Stimulated activated CD4-positive, alpha-beta T cell treated with anti-CD3 and anti-CD28 coated beads, Interleukin-2, amount 100 ng/mL, for 24 hours (primary cell): ENCODE measurements at places on chromosomes 1 and 21.

- DNase-seq: no peak
These were observed 24.2 kb downstream of the ATP1B1 start for GRCh38 chr1:169130683-169131082.

DNA sequence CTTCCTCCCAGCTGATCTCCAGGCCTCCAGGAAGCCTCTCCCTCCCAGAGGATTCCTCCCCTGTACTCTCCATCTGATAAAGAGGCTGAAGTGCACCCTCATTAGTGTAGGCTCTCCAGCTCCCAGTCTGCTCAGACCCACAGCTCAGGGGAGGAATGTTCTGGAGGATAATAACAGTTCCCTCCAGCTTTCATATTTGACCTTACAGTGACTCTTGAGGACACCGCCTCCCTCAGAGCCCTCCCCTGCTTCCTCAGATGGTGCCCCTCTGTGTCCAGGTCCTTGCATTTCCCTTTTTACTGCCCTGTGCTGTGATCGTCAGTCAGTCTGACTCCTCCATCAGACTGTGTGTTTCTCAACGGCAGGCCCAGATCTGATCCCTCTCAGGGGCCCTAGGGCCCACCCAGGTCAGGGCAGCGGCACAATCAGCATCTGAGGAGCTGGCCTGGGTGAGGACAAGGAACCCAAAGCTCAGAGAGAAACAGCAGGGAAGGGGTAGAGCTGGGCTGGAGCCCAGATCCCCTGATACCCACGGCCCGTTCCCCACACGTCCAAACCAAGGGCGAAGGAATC is 1.1 kb upstream of the SHISAL2A start:
- DNase-seq: no peak

- DNase-seq: no peak
These were observed 5.7 kb downstream of the BCL2L15 start for GRCh38 chr1:113881661-113882060.

- DNase-seq: no peak
These were observed 136.0 kb downstream of the LTN1 start for GRCh38 chr21:28856588-28857250.

DNA sequence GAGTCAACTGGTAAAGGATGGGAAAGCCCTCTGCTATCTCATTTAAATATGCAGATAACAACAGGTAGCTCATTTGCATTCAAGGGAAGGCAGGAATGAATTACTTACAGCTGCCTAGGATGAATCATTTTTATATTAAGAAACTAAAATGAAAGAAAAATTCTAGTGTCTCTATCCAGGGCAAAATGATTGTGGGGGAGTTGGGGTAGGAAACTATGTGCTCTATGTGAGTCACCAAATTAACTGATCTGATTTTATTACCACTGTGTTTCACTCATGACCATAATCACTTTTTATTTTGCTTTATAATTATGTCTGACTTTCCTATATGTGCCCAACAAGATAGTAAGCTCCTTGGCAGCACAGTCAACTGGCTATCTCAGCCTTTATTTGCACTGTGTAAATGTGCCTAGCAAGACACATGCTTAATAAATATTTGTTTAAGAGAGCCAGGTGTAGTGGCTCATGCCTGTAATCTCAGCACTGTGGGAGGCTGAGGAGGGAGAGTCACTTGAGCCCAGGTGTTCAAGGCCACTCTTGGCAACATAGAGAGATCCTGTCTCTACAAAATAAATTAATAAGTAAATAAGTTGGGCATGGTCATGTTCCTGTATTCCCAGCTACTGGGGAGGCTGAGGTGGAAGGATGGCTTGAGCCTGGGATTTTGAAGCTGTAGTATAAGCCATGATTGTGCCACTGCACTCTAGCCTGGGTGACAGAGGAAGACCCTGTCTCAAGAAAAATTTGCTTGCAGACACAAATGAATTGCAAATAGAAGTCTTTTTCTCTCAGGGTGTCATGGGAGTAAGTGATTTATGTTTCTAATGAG is 84.1 kb downstream of the SPAG17 start:
- no peak for DNase-seq

DNA sequence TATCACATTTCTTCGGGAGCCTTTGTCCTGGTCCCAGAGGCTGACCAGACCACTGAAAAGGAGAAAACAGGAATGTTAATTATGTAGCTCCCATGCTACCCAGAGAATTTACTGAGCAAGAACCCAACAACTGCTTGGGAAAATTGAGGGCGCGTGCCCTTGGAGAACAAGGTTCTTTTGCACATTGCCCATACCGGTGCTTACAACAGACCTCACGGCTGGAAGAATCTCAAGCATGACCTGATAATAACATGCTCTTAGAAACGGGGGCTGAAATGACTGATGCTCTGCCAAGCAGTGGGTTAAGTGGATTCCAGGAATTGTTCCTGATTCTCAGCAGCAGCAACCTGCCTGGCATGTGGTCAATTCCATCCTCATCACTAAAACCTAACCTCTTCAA is 49.3 kb upstream of the AJAP1 start:
- DNase-seq: no peak

DNA sequence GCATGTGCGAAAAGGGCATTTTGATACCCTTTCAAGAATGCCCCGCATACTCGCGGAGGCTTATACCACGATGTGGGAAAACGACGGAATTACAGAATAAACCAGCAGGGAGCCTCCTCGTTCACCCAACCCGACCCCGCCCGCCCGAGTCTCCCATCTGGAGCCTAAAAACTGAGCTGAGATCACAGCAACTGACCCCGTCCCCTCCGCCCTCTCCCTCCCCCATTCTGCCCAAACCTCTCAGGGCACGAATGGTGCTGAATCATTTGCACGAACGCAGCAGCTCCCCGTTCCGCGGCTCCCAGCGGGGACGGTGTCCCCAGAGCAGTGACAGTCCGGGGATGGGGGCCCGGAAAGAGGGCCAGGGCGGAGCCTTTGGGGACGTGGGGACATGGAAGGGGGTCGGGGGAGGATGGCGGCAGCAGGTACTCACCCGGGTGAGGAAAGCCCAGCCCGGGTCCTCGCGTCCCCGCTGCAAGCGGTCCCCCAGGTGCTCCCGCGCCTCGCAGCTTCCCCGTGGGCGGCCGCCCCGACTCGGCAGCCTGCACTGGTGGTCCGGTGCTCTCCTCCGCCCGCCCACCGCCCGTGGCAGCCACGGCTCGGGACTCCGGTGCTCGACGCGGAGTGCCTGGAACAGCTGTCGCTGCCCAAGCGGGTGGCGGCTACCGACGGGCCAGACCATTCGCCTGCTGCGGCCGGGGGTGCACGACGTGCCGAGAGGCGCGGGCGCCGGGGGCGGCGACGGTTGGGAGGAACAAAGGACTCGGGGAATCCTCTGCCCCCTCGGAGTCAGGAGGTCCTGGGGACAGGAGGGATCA is at the start of gene TTLL7:
TTLL7 (minus strand) TSS at position 635 of the 818 bp plus-strand sequence. CDS start 46,921 bp downstream, outside the sequence.
- DNase-seq: peak; percentile 62

GRCh38 chr1:226491093-226491850 is 57.3 kb upstream of the STUM start:
- DNase-seq: no peak

- no peak for DNase-seq
These were observed 15.6 kb downstream of the HLX start for GRCh38 chr1:220894924-220895256.

DNA sequence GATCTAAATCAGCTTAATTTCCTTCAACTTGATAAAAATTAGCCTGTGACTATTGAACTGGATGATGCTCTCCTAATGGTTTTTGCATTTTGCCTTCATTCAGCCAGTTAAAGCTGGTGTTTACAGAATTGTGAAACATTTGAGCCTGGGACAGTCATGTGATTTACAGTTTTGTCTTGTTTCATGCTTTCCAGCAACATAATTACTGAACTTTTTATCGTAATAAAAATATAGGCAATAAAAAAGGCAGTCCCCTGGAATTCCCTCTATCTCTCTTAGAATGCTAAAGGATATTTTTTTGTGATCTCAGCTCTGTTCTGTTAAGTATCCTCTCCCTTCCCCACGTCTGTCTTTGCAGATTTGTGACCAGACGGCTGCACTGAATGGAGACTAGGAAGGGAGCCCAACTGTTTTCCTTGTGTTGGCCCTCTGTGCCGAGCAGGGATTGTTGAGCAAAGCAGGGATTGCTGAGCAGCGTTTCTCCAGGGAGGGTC is 70.3 kb upstream of the RGL1 start:
- no peak for DNase-seq

DNA sequence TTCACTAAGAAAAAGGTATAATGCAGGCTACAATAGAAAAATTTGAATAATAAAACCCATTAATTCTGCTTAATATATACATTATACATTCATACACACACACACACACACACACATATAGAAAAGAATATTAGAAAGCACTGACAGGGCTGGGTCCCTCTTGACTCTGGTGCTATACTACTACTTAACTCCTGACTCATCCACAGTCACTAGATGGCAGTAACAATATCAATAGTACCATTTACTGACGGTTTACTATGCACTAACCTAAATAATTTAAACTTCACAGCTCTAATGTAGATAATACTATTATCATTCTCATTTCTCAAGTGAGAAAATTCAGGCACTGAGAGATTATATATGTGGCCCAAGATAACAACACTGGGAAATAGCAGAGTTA is 87.5 kb downstream of the COP1 start:
- DNase-seq: no peak

DNA sequence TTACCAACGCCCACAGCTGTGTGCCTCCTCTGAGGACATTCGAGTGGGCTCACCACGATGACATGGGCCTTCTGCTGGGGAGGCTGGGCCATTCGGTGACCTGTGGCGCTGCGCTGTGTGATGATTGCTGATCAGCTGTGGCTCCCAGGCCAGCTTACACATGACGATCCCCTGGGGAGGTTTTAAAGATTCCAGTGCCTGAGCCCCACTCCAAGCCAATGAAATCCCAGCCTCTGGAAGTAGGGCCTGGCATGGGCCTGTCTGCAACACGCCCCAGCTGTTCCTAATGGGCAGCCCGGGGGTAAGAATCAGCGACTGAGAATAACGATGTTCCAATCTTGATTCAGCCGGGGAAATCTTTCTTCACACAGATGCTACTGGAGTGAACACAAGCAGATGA is 153.7 kb downstream of the KCNJ6 start:
- no peak for DNase-seq

- no peak for DNase-seq
These were observed 117.2 kb downstream of the CNIH3 start for GRCh38 chr1:224733027-224733911.

- peak; percentile 82 for DNase-seq
These were observed 18.8 kb downstream of the KNCN start for GRCh38 chr1:46532498-46533178.

GRCh38 chr1:158901623-158902022 is 29.7 kb upstream of the PYHIN1 start:
- no peak for DNase-seq

DNA sequence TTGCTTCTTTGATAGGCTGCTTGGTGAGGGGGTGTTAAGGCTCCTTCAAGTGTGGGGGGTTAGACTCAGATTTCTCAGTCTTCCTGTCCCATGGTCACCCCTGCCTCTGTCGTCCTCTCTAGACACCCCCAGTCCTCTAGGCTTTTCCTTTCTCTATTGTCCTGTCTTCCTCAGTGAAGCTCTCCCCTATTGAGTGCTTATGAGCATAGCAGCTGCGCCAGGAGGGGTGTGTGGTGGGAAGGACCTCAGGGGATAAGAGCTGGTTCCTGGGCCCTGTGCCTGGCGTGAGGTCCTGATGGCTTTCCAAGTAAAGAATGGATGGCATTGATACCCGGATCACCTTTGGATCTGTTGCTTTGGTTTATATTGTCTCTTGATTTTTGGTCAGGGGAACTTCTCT is 69.1 kb downstream of the DIP2A start:
- DNase-seq: no peak

DNA sequence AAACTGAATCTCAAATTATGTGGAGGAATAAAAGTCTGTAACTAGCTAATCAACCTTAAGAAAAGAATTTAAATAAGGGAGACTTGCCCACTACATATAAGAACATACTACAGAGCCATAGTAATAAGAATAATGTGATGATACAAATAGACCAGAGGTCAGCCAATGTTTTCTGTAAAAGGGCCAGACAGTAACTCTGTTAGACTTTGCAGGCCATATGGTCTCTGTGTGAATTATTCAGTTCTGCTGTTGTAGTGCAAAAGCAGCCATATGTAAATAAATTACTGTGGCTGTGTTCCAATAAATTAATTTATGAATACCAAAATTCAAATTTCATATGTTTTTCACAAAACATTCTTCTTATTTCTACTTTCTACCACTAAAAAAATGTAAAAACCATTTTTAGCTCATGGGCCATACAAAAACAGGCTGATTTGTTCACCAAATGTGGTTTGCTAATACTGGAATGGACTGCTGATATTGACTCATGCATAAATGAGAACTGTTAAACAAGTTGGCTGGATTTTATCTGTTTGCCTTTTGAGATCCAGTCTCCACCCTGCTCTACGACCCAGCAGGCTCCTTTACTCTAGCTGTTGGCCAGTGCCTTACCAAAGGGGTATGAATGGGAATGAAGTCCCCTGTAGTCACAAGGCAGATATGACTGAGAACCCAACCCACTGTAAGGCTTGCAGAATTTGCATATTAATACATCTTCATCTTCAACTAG is 98.2 kb upstream of the ZNHIT6 start:
- no peak for DNase-seq

GRCh38 chr1:111846842-111847241 is 91.1 kb downstream of the DDX20 start:
- DNase-seq: no peak

- DNase-seq: peak; percentile 52
These were observed 21.9 kb upstream of the MORC3 start for GRCh38 chr21:36297938-36298572.

DNA sequence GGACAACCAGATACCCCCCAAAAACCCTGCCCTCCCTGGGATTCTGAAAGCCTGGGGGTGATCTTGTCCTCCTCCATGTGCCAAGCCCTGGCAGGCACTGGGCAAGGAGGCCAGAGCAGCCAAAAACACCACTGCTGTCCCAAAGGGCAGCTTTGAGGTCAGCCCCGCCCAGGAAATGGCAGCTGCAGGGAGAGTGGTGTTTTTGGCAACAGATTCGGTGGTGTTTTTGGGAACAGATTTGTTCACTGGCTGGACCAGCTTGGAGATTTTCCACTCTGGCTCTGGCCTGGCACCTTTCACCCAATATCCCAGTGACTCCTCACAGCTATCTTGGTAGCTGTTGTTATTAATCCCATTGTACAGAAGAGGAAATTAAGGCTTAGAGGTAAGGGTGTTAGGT is 34.7 kb downstream of the LRP8 start:
- no peak for DNase-seq

DNA sequence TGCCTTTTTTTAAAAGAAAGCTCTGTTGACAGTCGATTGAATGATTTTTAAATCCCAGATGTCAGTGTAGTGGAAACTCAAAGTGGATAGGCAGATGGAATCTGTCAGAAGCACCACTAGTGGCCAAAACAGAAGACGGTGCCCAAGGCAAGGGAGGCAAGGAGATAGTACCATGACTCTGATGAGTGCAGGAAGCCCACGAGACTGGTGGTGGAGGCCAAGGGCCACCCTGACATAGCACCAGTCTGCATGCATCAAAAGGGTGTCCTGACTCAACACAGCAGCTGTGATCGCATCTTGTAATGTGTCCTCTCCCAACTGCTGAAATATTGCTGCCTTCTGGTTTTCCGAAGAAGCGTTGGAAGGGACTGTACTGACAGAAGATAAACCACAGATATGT is 124.1 kb upstream of the PAPPA2 start:
- DNase-seq: no peak

GRCh38 chr1:63878932-63879331 is 105.1 kb downstream of the ROR1 start:
- no peak for DNase-seq
